ENCODE measurements at places on chromosomes 16 and 17. TPM values are rescaled to one million over a fixed set of nuclear protein-coding genes. Genes with fewer than 3 reads are reported as not detected.

Gene GRB7
- total RNA-seq: 4.8 TPM

Gene ZFP90
- 7.2 TPM for total RNA-seq

Gene CYGB
- 1.1 TPM for total RNA-seq

Gene GDPD3
- total RNA-seq: 1.8 TPM

Gene KRT25
- not detected for total RNA-seq

Gene TPPP3
- 16.5 TPM for total RNA-seq

Gene PTGES3L
- 1.2 TPM for total RNA-seq

Gene ACSM2A
- total RNA-seq: not detected

Gene MSI2
- total RNA-seq: 43.9 TPM

Gene SOX8
- 2.8 TPM for total RNA-seq

Gene BTBD17
- total RNA-seq: not detected

Gene HSD11B2
- 2.4 TPM for total RNA-seq

Gene VWA3A
- 0.07 TPM for total RNA-seq

Gene TIMP2
- total RNA-seq: 199 TPM

Gene C16orf96
- total RNA-seq: not detected

Gene RNF157
- total RNA-seq: 6.8 TPM

Gene TP53I13
- 63.5 TPM for total RNA-seq

Gene NPW
- 0.64 TPM for total RNA-seq

Gene KRTAP4-6
- not detected for total RNA-seq

Gene GABARAP
- total RNA-seq: 781 TPM

Gene TVP23B
- 63.8 TPM for total RNA-seq

Gene TEKT3
- total RNA-seq: 0.27 TPM

Measured in A549 treated with Mapracorat at 1 μM for 4 hours (cell line).